ENCODE measurements at places on chromosomes 11 and 22.

GRCh38 chr22:27752771-27753170 lies 48.8 kb downstream of the MN1 start:
- no peak for DNase-seq

DNA sequence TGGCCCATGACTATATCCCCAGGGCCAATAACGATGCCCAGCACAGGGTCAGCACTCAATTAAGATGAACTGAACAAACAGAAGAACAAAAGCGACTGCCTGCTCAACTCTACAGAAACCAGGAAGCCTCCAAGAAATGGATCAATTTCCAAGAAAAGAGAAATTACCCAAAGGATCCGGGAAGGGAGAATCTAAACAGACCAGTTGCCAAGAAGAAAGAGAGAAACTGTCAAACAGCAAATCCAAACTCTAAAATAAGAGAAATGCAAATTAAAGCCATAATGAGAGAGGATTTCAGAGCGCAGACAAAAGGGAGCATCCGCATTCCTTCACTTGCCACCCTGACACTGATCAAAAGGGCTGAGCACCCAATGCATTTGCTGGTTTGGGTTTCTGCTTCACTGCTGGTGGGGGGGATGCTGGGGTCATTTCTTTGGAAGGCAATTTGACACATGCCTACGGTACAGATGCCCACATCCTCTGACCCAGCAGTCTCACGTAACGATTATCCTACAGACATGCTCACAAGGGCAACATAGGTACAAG lies 37.7 kb upstream of the RFPL3 start:
- DNase-seq: no peak

- no peak for DNase-seq
These were observed 3.4 kb downstream of the OR9Q2 start for GRCh38 chr11:58192229-58192628.

GRCh38 chr11:118001494-118001971 lies 15.3 kb downstream of the IL10RA start:
- DNase-seq: no peak

GRCh38 chr11:12001186-12001585 lies 7.2 kb downstream of the DKK3 start:
- no peak for DNase-seq

- DNase-seq: no peak
These were observed 90.8 kb downstream of the TECTA start for GRCh38 chr11:121191818-121192217.

DNA sequence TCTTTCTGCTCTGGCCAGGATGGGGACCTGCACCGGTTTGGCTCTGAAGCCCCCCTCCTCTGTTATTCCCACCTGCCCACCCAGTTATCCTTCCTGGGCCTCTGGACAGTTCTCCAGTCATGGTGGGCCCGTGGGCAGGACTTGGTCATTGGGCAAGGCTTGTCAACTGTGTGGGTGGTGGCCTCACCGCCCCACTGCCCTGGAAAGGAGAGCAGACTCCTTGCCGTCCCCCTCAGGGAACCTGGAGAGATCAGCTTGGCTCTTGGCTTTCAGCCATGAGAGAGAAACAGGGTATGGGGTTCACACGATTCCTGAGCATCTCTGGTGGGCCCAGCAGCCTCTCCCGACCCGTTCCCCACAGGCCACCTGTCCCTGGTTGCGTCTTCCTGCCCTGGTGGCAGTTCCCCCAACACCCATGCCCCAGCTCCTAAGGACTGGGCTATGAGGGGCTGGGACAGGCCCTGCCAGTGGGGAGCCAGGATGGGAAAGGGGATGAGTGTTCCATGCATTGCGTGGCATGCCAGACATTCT lies 92.3 kb downstream of the MORC2 start:
- no peak for DNase-seq

DNA sequence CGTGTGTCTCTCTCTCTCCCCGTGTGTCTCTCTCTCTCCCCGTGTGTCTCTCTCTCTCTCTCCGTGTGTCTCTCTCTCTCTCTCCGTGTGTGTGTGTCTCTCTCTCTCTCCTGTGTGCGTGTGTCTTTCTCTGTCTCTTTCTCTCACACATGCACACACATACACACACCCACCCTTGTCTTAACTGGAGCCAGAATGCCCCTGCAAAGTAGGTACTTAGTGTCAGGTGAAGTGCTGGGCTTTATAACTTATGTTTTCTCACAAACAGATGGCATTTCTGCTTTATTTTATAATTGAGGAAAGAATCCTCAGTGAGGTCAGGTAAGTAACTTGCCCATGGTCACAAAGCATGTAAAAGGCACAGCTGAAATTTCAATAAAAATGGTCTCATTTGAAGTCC lies 106.0 kb downstream of the CSNK2A3 start:
- no peak for DNase-seq

GRCh38 chr11:129738242-129738641 lies 77.4 kb upstream of the TMEM45B start:
- DNase-seq: no peak

DNA sequence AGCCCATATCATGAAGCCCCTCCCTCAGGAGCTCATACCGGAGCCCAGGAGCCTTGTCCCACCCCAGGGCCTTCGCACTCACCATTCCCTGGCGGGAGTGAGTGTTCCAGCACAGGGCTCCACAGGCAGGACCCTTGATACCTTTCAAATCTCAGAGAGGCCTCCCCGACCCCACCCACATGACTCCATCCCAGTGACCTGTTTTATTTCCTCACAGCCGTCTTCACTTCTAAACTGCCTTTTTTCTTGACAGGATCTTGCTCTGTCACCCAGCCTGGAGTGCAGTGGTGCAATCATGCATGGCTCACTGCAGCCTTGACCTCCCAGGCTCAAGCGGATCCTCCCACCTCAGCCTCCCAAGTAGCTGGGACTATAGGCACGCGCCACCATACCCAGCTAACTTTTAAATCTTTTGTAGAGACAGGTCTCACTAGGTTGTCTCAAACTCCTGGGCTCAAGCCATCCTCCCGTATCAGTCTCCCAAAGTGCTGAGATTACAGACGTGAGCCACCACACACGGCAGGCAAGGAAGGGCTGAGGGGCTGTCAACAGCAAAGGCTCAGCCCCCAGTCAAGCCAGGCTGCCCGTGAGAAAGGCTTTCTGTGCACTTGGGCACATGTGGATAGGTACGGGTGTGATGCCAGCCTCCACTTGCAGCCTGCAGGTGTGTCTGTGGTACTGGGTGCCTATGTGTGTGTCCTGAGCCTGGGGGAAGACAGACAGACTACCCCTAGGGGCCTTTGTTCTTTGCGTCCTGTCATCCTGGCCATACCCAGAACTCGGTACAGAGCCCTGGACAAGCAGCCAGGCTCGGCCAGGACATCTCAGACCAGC lies 9.3 kb downstream of the RPL3 start:
- DNase-seq: no peak

GRCh38 chr11:89583580-89583979 lies 92.4 kb upstream of the NOX4 start:
- no peak for DNase-seq

GRCh38 chr22:41919357-41920224 lies 4.7 kb upstream of the SHISA8 start:
- no peak for DNase-seq

DNA sequence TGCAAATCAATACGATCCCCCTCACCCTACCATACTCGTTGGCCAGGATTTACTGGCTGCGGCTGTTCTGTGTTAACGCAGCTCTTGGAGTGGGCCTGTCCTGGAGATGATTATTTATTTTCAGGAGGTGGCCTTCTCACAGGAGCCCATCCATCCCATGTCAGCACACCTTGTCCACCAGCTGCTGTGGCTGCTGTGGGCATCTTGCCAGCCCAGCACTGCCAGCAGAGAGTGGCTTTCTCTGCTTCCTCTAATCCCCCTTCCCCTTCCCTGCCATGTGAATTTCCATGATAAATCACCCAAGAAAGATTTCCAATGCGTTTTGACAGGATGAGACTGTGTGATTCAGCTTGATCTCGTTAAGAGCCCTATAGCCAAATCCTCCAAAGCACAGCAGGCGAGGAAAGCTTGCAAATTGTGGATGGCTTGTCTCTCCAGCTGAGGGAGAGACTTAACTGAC lies 309.1 kb upstream of the C11orf87 start:
- DNase-seq: no peak

DNA sequence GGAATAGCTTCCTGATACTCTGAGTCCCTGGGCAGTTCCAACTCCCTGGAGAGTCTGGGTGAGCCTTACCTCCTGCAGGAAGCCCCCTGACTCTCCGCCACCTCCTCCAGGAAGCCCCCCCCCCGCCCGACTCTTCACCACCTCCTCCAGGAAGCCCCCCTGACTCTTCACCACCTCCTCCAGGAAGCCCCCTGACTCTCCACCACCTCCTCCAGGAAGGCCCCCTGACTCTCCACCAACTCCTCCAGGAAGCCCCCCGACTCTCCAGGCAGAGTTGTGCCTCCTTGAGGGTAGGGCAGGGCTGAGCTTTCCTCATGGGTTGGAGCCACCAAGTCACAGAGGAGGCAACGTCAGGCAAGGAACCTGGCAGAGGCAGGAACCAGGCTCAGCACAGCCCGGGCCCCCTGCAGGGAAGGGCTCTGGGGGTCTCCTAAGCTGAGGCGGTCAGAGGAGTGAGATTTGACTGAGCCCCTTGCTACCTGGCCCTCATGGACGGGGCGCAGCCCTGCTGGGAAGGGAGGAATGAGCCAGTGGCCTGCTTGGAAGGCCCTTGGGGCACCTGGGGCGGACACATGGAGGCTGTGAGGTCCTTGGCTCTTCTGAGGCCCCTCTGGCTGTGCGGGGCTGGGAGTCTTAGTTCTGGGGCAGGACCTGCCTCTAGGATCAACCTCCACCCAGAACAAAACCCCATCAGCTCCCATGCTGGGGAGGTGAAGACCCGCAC lies 18.1 kb downstream of the MRGPRG start:
- DNase-seq: no peak

- DNase-seq: no peak
These were observed 49.0 kb downstream of the OR4D9 start for GRCh38 chr11:59560290-59560701.

DNA sequence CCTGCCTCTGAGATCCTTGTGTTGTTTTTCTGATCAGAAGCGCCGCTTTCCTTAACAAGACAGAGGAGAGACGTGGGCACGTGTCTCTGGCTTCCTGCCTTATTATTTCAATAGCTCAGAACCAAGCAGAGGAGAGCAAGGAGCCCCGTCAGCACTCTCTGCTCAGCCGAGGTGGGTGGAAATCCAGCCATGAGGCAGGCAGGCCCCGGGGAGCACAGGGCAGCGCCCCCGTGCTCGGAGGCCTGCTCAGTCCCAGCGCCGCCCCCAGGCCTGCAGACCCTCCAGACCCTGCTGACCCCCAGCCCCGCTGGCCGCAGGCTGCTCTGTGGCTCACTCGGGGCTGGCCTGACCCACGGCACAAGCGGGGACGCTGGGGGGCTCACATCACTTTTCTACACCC lies 162.8 kb downstream of the BRD1 start:
- DNase-seq: no peak

- DNase-seq: no peak
These were observed 760 bp upstream of the MAPK8IP1 start for GRCh38 chr11:45884596-45885185.

DNA sequence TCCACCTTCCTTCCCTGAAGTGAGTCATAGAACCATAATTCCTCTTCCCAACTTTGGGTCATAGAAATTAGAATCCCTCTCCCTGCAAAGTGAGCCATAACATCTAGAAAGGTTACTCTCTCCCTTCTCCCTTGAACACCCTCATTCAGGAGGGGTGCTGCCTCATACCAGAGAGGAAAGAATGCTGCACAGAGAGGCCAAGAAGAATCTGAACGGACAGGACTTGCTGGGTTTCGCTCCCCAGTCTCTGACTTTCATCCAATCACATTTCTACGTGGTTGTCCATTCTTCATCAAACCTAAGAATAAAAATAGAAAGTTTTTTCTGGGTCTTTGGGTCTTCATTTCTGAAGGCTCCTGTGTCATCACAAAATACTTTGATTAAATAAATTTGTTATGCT lies 31.0 kb upstream of the BIRC3 start:
- DNase-seq: no peak

DNA sequence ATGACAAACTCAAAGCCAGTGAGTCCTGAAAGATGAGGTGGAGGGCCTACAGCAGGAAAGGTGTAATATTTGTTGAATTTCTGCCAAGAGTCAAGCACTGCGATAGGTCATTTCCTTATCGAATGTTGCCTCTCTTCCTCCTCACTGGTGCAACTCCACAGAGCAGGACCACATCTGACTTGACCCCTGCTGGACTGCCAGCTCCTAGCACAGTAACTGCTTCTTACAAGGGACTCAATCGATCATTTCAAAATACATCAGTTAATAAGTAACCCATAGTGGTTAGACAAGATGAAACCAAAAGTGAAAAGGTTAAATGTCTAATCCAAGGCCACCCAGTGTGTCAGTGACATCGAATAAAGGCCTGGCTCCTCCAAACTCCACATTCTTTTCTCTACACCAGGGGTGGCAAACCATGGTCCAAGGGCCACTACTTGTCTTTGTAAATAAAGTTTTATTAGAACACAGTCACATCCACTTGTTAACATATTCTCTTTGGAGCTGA lies 98.5 kb upstream of the CSNK2A3 start:
- no peak for DNase-seq

DNA sequence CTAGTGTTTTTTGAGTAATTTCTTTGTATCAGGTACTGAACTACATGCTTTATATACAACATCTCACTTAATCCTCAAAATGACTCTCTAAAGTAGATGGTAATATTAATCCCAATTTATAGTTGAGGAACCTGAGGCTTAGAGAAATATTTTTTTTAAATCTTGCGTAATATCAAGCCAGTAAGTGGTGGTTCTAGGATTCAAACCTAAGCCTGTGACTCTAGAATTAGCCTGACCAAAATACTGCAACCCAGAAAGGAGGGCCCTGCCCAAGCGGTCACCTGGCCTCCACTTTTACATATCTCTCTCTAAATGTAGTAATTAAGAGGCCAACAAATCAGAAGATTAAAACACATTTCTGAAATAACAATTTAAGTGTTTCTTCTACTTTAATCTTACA lies 28.6 kb downstream of the SLC36A4 start:
- DNase-seq: no peak

DNA sequence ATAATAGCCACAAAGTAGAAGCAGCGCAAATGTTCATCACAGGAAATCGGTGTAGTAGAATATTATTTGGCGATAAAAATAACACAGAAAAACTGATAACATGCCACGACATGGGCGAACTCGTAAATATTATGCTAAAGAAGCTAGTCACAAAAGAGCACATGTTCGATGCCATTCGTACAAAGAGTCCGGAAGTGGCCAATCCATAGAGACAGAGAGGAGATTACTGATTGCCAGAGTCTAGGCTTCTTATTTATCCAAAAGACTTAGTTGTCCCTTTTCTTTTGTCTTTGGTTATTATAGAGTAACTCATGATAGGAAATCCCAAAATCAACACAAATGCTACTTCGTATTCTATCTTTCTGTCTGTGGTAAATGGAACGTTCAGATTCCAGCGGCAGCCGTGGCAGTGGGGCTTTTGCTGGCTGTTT lies 56.5 kb downstream of the MED15 start:
- DNase-seq: no peak

- no peak for DNase-seq
These were observed 8.9 kb upstream of the SEPTIN5 start for GRCh38 chr22:19705181-19705934.
